ENCODE measurements at places on chromosomes 11 and 22.

DNA sequence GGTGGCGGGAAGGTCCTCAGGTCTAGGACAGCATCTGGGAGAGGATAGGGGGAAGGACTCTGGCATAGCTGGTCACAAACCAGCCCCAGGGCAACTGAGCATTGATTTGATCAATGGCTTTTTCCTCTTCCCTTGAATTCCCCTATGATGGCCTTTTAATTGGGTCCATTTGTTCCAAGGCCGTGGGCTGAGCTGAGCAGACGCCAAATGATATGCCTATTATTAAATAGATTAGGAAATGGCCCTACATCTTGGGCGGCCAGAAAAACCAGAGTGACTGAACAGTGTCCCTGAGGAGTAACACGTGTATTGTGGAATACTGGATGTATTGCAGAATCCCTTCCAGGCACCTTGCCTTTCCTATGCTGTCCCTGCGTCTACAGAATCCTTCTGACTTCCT is 26.7 kb upstream of the P2RY6 start:
- DNase-seq = no peak

- DNase-seq = no peak
Measured at GRCh38 chr11:64862987-64863390, 15.4 kb downstream of the EHD1 start.

GRCh38 chr11:76891285-76891684 is 30.6 kb downstream of the ACER3 start:
- no peak for DNase-seq

DNA sequence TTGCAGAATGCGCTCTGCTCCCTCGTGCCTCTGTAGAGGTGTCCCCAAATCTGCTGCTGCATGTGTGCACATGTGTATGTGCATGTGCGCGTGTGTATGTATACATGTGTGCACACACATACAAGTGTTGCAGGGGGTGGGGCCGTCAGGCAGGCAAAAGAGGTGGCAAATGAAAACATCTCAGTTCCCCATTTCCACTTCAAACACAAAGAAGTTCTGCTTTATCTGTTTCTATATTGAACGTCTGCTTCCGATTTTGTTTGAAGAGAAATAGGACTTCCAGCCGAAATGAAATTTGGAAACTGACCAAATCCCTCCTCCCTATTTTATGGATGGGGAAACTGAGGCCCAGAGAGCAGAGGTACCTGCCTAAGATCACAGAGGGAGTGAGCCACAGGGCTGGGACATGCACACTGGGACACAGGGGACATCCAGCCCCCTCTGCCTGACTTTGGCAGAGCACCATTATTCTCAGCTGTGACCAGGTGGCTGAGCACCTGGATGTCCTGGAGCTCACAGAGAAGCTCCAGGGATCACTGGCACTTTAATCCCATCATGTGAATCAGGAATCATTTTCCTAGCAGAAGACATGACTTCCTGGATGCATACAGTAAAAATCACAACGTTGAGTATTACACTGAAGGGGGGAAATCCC is 41.2 kb upstream of the ALX4 start:
- DNase-seq = no peak

DNA sequence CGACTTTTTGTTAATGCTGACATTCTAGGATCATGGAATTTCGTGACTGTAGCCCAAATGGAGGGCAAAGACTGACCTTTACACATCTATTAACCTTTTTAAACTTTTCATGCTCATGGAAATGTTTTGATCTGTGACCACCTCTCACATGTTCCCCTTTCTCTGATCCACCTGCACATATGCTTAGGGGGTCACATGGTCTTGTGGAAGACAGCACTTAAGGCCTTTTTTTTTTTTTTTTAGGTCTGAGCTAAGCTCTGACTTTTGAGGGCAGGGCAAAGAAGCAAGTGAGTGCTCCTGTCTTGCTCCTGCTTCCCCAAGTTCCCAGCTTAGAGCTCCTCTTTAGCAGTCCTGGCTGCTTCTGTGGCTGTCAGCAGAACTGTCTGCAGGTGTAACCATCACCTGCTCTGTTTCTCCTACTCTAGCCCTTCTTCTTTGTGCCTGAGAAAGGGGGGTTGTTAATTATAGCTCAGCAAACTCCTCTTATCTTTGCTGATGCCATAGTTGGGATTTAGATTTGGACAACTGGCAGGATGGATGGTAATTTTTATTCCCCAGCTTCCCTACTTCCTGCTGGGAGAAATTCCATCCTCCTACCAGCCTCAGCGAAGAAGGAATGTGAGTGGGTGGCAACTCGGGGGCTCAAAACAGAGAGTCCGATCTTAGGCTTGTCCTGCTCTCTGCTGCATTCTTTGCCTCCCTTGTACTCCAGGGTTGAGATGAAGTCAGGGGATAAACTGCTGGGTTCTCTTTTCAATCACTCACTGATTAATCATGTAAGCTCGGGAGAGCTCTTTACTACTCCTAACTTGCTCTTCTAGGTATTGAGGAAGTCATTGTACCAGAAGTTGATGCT is 64.4 kb downstream of the GRAMD1B start:
- no peak for DNase-seq

DNA sequence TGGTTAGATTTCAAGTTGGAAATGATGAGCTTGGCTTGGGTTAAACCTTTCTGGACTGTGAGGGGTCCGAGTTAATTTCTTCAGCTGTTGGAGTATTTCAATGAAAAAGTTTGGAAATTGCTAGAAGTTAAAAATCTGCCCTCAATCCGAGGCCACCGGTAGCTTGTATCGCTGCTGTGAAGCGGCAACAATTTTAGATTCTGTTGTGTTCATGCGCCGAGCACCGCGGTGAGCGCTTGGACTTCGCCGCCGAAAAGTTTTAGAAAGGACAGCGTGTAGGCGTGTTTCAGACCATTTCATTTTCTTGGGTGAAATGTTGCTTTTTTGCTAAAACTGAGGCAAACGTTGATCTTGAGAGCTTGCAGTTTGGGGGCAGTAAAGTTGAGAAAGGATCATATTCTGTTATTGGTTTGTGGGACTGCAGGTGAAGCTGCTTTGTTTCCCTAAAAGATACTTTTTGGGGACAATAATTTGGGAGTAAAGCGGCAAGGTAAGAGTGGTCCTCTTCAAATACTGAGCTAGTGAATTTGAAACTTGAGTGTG is 928 bp downstream of the FBXO7 start:
- DNase-seq = no peak

DNA sequence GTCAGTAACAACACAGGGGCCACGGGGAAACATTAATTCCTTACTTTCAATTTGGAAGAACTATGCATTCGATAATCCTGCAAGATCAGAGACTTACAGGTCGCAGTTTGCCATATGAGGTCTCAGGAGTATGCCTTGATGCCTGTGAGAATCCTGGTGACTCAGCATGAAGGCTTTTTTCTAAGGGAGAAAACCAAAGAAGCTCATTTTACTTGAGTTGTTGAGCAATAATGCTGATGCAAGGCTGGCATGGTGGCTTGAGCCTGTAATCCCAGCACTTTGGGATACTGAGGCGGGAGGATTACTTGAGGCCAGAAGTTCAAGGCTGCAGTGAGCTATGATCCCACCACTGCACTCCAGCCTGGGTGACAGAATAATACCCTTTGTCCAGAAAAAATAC is 26.6 kb downstream of the ATG16L2 start:
- DNase-seq = no peak

DNA sequence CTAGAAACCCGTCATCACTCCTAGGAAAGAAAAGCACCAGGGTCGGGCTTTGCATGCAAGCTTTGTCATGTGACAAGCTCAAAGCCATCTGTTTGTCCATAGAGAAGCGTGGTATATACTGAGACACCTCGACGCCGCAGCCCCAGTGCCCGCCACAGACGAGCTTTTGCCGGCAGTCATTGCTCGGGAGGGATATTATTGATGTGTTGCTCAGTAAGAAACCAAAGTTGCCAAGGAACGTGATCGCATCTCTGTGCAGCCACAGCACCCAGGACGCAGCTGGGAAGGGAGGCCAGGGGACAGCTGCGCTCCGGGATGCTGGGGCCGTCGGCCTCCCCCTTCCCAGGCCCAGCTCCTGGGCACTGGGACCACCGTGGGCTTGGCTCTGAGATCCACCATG is 89.5 kb upstream of the KCNQ1OT1 start:
- no peak for DNase-seq

- DNase-seq = no peak
Measured at GRCh38 chr11:100354736-100355135, 332.4 kb upstream of the ARHGAP42 start.

Measured in stimulated activated CD8-positive, alpha-beta memory T cell treated with anti-CD3 and anti-CD28 coated beads, Interleukin-15, amount 100 ng/mL, for 4 hours (primary cell).